ENCODE measurements at places on chromosomes 5 and 9. TPM values are rescaled to one million over a fixed set of nuclear protein-coding genes. Genes with fewer than 3 reads are reported as not detected.

DNA sequence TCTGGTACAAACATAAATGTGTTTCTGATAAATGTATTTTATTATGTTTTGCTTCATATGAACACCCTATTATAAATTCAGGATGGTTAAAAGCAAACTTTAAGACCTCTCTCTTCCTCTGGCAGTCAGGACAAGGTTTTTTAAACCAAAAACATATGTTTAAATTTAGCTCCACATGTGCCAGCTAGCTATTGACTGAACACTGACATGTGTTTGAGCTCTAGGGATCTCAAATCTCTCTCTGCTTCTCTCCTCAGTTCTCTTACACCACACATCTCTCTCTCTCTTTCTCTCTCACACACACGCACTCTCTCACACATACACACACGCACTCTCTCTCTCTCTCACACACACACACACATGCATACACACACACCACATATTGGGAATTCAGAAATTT lies 150.1 kb upstream of the RFX3 start:
- H3K27me3 ChIP-seq = no peaks in the 10 kb centered on the region
- H3K27ac ChIP-seq = no peak overlapping the region
- H3K36me3 ChIP-seq = no peaks in the 10 kb centered on the region
- H3K4me3 ChIP-seq = no peak overlapping the region
- no peak for DNase-seq
- no peaks in the 10 kb centered on the region for H3K4me1 ChIP-seq

GRCh38 chr5:176519810-176520720 lies 17.1 kb downstream of the RNF44 start:
- H3K4me1 ChIP-seq = peaks cover 14% of the 10 kb centered on the region
- DNase-seq = no peak
- no peak overlapping the region for H3K4me3 ChIP-seq
- no peaks in the 10 kb centered on the region for H3K27me3 ChIP-seq

DNA sequence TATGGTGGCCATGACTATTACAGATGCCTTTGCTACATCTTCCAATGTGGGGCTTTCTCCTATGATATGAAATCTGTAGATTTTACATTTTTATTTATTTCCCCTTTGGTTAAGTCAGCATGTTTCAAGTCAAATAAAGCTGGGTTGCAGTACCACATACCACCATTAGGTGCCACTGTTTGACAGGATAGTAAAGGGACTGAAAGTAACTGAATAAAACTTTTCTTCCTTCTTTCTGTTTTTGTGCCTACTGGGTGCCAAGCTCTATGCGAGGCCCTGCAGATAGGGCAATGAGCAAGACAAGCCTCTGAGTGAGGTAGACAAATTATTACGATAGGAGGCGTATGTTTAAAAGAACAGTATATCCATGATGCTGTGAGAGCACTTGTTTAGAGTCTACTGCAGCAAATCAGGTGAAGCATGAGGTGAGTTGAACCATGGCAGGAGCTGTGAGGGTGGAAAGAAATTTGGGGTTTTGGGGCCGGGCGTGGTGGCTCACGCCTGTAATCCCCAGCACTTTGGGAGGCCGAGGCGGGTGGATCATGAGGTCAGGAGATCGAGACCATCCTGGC lies 64.8 kb downstream of the GDNF start:
- no peak for DNase-seq
- no peaks in the 10 kb centered on the region for H3K27me3 ChIP-seq
- no peaks in the 10 kb centered on the region for H3K36me3 ChIP-seq
- no peak overlapping the region for H3K27ac ChIP-seq
- H3K4me1 ChIP-seq = no peaks in the 10 kb centered on the region

DNA sequence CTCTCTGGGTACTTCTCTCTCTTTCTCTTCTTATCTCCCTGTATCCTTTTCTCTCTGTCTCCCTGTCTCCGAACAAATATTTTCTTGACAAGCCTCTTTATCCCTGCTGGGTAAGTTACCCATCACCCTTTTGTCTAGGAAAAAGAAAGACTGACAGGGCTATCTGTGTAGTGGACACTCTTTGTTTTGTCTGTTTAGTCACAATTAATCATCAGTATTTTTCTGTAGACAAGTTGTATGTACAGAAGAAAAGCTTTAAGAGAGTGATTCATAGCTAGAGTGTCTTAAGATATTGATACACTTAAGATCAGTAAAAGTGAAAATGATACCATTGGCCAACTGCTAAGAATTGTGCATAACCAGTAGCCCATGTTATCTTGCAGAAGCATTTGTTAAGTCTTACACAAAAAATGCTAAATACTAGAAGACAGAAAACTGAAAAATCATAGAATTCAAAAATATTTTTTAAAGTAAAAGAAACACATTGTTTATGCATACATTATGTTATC lies 1043.8 kb upstream of the EDIL3 start:
- H3K4me3 ChIP-seq = no peak overlapping the region
- DNase-seq = no peak
- H3K27me3 ChIP-seq = no peaks in the 10 kb centered on the region
- no peaks in the 10 kb centered on the region for H3K36me3 ChIP-seq
- H3K27ac ChIP-seq = no peak overlapping the region
- no peaks in the 10 kb centered on the region for H3K4me1 ChIP-seq

The MIGA2 gene
- total RNA-seq = 56.9 TPM

DNA sequence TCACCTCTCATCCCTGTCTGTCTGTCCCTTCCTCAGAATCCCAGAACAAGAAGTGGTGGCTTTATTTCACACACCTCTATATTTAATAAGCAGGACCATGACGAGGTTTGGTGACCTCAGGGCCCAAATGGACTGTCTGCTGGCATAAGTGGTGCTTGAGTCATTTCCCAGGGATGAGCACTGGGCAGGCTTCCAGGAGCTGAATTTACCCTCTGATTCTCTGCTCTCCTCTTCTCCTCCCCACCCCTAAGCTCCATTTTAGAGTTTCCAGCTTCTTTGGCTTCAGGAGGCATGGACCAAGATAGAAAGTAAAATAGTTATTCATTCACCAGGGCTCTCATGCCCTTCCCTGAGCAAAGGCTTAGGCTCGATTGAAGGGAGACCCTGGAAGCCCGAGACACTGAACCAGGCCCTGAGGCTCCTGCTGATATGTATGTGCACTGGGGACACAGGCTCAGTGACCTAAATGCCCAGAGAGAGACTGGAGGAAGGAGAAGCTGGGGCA lies 69.1 kb downstream of the PPARGC1B start:
- no peak for DNase-seq
- no peak overlapping the region for H3K27ac ChIP-seq
- H3K4me3 ChIP-seq = no peak overlapping the region
- no peaks in the 10 kb centered on the region for H3K4me1 ChIP-seq
- no peaks in the 10 kb centered on the region for H3K27me3 ChIP-seq
- H3K36me3 ChIP-seq = no peaks in the 10 kb centered on the region

- no peaks in the 10 kb centered on the region for H3K36me3 ChIP-seq
- no peak overlapping the region for H3K27ac ChIP-seq
- no peaks in the 10 kb centered on the region for H3K27me3 ChIP-seq
- H3K4me3 ChIP-seq = no peak overlapping the region
- no peak for DNase-seq
Observed at GRCh38 chr5:118553662-118554061, 434.7 kb downstream of the DTWD2 start.

DNA sequence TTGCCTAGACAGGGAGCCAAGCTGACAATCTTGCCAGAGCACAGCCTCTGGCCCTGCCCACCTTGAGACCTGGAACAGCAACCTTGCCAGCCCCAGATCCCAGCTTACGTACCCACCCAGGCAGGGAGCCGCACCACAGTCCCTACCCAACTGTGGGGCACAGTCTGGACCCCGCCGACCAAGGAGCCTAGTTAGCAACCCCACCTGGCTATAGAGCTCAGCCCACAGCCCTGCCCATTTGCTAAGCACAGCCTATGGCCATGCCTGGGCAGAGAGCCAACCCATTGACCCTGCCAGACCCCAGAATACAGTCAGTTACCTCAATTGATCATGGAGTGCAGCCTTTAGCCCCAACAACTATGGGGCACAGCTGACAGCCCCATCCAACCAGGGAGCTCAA lies 97.9 kb upstream of the SH3GL2 start:
- no peak overlapping the region for H3K27ac ChIP-seq
- H3K4me3 ChIP-seq = no peak overlapping the region
- H3K36me3 ChIP-seq = no peaks in the 10 kb centered on the region
- no peaks in the 10 kb centered on the region for H3K4me1 ChIP-seq

The DOCK2 gene
- 229 TPM for total RNA-seq

DNA sequence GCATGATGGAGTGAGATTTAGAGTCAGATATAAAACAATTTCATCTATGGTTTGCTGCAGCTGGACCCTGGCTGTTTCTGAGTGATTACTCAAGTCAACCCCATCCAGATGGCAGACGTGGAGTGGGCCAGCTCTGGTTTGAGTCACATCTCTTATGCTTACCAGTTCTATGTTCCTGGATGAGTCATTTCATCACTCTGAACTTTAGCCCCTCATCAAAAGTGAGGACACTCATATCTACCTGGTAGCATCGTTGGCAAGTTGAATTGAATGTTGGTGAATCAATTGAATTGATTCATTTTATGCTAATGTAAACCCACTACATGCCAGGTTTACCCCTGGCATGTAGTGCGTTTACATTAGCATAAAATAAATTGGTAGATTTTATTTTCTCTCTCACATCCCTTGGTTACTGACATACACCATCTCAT lies 176.4 kb downstream of the FGF18 start:
- no peaks in the 10 kb centered on the region for H3K4me1 ChIP-seq
- DNase-seq = no peak
- no peaks in the 10 kb centered on the region for H3K36me3 ChIP-seq
- no peak overlapping the region for H3K27ac ChIP-seq
- H3K4me3 ChIP-seq = no peak overlapping the region
- H3K27me3 ChIP-seq = peaks cover 3% of the 10 kb centered on the region

GRCh38 chr5:111869681-111870080 lies 112.7 kb upstream of the NREP start:
- H3K27me3 ChIP-seq = no peaks in the 10 kb centered on the region
- no peak overlapping the region for H3K27ac ChIP-seq
- no peaks in the 10 kb centered on the region for H3K36me3 ChIP-seq

The PHF24 gene
- not detected for total RNA-seq

GRCh38 chr9:116643691-116644090 lies 43.4 kb upstream of the TRIM32 start:
- no peak overlapping the region for H3K27ac ChIP-seq
- no peak overlapping the region for H3K4me3 ChIP-seq
- H3K36me3 ChIP-seq = no peaks in the 10 kb centered on the region
- no peaks in the 10 kb centered on the region for H3K27me3 ChIP-seq

The SPOCK1 gene
- total RNA-seq = not detected

DNA sequence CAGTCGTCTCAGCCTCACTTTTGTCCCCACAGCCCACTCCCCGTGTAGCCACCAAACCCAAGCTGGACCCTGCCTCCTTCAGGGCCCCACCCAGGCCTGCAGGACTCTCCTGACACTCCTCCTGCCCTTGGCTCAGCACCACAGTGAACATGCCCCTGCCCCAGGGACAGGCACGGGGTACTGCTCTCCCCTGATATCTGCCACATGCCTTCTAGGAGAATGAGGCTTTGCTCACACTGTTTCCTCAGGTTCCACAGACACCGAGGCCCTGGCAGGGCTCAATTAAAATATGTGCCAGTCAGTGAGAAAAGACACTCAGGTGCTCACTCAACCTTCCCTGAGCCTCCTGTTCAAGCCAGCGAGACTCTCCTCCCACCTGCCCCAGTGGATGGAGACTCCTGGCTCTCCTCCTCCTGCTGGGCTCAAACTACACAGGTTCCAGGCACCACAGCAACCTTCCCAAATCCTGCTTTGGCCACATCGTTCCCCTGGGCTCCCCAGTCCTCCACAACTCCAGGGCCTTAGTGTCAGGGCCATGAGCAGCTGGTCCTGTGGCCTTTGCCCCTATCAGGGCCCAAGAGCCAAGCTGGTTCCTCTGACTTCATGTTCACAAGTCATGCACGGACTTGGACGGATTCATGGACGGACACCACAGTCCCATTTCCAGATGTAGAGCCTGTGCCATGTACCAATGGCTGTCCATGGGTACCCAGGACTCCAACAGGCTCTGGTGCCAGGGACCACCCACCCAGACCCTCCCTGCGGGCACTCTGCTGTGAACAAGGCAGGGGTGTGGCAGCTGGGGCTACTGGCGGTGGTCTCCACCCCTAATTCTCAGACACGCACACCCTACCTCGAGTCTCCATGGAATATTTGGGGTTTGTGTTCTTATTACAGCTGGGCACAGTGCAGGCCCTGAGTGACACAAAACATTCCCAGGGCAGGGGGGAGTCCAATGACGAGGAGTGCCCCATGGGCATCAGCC lies 36.6 kb downstream of the BICD2 start:
- H3K4me1 ChIP-seq = no peaks in the 10 kb centered on the region
- no peak overlapping the region for H3K27ac ChIP-seq
- H3K36me3 ChIP-seq = peaks cover 42% of the 10 kb centered on the region
- no peak overlapping the region for H3K4me3 ChIP-seq
- no peak for DNase-seq
- H3K27me3 ChIP-seq = no peaks in the 10 kb centered on the region

The GZMA gene
- total RNA-seq = 3.5 TPM

- peaks cover 4% of the 10 kb centered on the region for H3K27me3 ChIP-seq
- H3K36me3 ChIP-seq = no peaks in the 10 kb centered on the region
- H3K4me3 ChIP-seq = no peak overlapping the region
- no peaks in the 10 kb centered on the region for H3K4me1 ChIP-seq
- H3K27ac ChIP-seq = no peak overlapping the region
Observed at GRCh38 chr5:39452846-39453245, 28.1 kb upstream of the DAB2 start.

DNA sequence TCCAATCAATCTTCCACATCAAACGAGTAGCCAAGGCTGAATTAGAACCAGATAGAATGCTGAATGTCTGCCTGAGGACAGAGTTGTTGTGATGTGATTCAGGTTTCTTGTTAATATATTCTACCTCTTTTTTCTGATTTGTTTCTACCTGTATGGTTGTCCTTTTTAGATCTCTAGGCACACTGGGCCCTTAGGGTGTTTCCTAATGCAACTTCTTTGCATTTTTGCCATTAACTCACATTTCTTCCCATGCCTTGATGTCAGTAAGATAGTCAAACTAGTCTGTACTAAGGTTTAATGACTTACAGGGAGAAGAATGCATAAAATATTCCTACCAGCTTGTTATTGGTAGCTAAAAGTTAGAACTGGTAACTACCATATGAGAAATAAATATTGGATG lies 413.6 kb downstream of the CCDC171 start:
- H3K27me3 ChIP-seq = no peaks in the 10 kb centered on the region
- no peaks in the 10 kb centered on the region for H3K36me3 ChIP-seq
- no peak overlapping the region for H3K4me3 ChIP-seq
- no peak for DNase-seq

DNA sequence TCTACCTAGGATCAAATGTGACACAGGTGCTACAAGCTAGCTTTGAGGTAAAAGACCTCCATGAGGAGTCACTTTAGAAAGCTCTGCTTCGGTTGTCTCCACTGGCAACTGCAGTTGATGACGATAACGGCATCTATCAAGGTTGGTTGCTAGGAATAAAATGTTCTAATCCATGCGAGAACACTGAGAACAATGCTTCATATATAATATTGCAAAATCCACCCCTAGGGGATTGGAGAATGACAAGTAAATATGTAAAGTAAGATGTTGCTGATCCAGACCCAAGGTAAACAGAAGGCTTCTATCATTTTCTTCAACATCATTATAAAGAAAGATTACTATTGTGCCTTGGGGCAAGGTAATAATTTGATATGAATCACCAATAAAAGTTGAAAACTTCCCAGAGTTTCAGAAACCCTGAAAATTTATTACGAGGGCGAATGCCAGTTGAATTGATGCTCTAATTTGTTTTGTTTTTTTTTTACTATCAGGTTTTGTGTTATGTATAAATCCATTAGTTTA lies 1003.4 kb downstream of the CDH18 start:
- no peaks in the 10 kb centered on the region for H3K36me3 ChIP-seq
- H3K4me1 ChIP-seq = no peaks in the 10 kb centered on the region
- DNase-seq = no peak
- no peaks in the 10 kb centered on the region for H3K27me3 ChIP-seq

Measured in CD4-positive, alpha-beta T cell (primary cell).